ENCODE measurements at places on chromosomes 6 and 20.

DNA sequence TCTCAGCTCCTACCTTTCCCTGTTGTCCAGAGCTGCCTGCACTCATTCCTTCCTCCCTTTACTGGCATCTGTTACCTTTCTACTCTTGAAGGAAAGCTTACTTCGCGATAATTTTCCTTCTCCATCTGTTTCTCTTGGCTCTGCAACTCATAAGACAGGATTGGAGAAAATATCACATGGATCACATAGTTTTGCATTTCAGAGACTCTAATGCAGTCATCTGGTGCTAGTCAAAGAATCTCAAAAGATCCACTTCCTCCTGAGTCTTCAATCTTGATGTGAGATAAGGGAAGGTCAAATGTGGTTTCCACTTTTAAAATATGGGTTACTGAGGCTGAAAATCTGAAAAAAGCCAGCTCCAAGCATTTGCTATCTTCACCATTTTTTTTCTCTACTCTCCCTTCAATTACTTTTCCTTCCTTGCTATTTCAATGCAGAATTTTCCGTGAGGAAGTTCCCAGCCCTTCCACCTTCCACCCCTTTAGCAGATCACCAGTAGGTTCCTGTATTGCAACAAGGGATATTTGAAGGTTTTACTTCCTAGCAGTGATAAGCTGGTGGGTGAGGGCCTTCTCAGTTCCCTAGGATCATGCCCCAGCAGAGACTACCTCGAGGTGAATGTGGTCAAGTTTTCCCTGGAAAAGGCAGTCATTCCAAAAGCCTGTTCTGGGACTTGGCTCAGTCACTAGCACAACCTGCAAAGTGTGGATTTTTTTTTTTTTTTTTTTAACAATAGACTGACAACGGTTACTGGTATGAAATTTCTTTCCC is 62.8 kb upstream of the LRRC1 start:
- DNase-seq = no peak

GRCh38 chr6:4971851-4972250 is 32.0 kb downstream of the RPP40 start:
- DNase-seq = no peak

DNA sequence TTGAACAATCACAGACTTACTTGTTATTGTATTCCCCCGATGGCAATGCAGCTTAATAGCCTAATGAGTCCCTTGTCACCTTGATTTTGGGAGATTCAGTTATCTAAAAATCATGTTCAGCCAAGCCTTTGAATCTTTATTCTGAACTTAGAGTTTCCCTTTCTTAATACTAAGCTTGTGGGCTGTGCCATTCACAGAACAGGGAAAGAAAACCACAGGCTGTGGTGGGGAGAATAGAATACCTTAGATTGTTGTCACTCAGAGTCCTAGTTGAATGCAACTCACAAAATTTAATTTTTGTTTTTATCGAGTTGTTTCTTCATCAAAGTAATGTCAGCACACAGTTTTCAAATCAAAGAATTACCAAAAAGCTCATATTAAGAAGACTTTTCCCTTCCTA is 37.4 kb downstream of the RFPL4B start:
- no peak for DNase-seq

DNA sequence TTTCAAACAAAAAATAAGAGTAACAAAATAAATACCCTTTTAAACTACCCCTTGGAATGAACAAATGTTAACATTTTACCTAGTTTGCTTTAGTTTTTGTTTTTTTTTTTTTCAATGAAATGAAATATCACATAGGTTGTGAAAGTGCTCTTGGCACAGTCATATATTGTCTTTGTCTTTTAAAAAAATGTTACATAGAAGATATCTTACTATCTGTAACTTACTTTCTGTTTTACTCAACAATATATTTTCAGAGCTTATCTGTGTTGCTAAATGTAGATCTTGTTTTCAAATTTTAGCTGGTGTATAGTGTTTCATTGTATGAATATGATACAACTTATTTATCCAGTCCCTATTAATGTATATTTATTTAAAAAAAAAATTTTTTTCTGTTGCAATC is 8.6 kb downstream of the CEP57L1 start:
- no peak for DNase-seq

- peak; percentile 16 for DNase-seq
Measured at GRCh38 chr6:132354517-132355167, 46.6 kb downstream of the MOXD1 start.

GRCh38 chr6:15213838-15214400 is 31.9 kb upstream of the JARID2 start:
- DNase-seq = no peak

- no peak for DNase-seq
Measured at GRCh38 chr6:48101290-48101689, 9.7 kb downstream of the PTCHD4 start.

- no peak for DNase-seq
Measured at GRCh38 chr20:63124782-63125580, 91.0 kb downstream of the YTHDF1 start.

DNA sequence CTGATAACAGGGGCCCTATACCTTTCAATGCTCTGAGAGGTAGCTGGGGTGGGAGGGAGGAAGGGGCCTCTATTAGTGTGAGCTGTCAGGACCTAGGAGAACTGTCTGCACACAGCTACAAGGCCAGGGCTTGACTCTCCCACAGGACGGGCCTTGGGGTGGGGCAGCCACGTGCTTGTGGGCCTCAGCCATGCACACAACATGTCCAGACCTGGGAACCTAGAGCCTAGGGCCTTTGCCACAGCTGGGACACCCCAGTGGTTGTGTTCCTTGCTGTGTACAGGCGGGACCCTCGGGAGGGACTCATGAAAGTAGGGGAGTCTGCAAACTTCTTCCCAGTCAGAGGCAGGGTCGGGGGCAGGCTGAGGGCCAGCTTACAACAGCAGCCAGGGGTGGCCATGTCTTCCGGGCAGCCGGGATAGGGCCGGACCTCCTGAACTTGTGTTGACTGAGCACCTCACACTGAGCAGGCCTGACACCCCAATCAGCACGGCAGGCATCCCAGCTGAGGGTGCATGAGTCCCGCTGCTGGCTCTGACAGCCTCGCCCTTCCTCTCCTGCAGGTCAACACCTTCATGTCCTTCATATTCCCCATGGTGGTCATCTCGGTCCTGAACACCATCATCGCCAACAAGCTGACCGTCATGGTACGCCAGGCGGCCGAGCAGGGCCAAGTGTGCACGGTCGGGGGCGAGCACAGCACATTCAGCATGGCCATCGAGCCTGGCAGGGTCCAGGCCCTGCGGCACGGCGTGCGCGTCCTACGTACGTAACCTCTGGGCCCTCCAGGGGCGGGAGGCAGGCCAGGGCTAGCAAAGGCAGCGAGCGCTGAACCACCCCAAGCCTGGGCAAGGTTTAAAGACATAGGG is 41.9 kb upstream of the MRGBP start:
- DNase-seq = no peak

DNA sequence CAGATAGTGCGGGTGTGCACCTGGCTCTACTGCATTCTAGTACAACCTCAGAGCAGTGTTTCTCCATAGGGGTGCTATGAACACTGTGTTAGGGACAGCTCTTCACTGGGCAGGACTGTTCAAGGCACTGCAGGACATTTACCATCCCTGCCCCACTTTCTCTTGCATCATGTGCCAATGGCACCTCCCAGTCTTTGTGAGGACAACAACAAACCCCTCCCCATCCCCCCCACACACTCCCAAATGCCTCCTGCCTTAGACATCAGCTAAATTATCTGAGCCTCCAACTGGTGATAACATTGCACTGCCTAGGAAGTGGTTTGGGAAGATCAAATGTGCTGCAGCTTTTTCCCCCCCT is 98.9 kb downstream of the FYN start:
- no peak for DNase-seq

DNA sequence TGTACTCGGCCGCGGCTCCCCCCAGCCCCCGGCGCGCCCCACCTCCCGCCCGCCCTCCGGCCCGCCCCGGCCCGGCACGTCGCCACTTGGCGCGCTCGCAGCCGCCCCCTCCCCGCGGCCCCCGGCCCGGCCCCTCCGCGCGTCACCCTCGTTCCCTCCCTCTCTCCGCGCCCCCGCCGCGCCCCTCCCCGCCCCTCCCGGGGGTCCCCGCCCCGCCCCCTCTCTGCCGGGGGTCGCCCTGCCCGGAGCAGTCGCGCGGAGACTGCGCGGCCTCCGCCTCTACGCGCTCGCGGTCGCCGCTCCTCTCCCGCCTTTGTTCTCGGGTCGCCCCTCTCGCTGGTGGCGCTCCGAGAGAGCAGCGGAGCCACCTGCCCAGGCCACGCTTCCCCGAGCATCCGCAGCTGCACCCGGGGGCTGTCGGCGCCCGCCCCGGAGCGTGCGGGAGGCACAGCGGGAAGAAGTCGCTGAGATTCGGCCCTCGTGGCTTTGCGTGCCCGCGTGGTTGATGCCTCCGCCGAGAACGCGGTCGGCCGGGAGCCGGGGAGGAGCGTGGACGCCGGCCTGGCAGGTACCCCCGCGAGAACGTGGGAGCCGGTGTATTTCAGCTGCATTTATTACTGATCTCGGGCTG is at the start of gene PHF10:
PHF10 (minus strand) TSS at position 7 of the 631 bp plus-strand sequence. CDS start 569 bp downstream, outside the sequence.
- DNase-seq = no peak

DNA sequence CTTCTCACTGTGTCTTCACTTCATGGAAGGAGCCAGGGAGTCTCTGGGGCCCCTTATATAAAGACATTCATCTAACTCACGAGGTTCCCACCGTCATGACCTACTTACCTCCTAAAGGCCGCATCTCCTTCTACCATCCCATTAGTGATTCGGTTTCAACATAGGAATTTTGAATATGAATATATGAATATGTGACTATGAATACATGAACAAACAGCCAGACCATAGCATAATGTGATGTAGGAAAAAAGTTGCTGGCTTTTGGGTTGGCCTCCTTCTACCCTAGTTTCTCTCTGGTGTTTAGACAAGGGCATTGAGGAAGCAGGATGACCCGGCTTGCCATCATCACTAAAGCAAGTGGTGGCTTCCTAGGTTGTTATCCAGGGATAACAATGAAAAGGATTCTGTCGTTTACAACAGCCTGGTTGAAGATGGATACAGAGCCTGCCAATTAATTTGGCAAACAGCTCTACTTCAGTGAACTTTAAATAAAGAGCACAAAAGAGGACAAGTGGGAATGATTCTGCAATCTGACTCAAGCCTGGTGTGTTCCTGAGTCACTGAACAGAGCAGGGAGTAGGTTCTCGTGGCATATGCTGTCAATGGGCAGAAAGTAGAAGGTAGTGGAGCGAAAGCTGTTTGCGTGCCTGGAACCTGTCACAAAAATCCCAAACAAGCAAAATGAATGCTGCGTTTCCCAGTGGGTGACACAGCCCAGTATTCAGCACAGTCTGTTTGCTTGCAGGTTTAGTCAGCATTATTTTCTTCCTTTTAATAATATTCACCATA is 44.0 kb upstream of the DOK5 start:
- DNase-seq = no peak

- DNase-seq = no peak
Measured at GRCh38 chr20:32839227-32839981, 19.3 kb upstream of the EFCAB8 start.

GRCh38 chr6:64037427-64037826 is 401.8 kb downstream of the PHF3 start:
- DNase-seq = no peak

DNA sequence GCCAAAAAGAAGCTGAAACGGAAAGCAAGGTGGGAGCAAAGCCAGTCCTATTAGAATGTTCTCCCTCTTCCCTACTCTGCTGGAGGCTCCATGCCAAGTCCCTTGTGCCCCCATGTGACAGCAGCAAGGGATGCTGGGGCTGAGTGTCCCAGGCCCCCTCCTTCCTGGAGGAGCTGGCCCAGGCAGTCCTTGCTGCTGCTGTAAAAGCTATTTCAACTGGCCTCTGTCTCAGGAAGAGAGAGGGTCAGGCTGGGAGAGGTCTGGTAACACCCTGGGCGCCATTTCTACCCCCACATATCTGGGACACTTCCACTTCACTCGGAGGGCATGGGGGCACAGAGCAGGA is 25.0 kb downstream of the TTBK1 start:
- DNase-seq = no peak

DNA sequence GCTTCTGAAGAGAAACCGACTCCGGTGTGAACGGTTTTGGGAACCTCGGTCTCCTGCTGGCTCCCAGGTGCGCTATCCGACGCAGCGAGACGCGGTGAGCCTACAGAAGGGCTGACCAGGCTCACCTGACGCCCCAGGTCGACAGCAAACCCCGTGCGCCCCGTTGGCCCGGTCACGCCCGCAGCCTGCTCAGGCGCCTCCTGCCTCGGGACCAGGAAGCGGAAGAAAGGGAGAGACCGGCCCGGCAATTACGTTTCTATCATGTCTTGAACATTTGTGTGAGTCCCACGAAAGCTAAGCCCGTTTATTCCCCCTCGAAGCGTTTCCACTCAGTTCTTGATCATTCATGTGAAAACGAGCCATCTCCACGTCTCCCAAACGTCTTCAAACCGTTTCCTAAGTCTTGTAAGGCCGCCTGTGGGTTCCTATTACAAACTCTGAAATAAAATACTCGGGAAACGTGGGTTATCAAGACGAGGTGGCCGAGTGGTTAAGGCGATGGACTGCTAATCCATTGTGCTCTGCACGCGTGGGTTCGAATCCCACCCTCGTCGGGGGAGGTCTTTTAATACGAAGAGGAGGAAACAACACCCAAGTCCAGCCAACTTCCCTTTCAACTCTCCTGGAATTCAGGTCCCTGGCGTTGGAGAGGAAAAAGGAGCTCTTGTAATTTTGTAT is 150.5 kb upstream of the PRSS16 start:
- peak; percentile 62 for DNase-seq

DNA sequence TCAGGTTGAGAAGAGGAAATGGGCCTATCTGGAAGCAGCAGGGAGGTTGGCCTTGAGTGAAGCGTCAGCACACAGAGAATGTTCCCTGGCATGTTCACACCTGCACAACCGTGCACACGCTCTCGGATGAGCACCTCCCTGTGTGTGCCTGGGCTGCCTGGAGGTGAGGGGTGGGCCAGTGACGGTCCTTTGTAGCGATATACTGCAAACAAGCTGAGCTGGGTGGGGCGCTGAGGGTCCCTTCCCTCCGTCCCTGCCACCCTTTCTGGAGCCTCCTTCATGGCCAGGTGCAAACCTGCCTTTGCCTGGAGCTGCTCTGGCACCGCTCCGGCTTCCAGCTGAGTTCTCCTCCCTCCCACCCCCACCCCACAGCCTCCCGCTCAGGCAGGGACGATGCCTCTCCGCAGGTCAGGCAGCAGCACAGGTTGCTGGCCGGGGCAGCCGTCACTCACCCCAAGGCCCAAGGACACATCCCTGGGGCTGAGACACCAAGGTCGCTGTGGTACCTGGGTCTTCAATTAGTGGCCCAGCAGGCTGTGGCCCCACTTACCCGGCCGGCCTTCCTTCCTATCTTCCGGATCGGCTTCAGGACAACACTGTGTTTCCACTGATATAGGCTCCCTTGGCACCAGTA is 111.6 kb downstream of the ERMARD start:
- no peak for DNase-seq

- DNase-seq = no peak
Measured at GRCh38 chr20:50885781-50886180, 45.5 kb downstream of the ADNP start.

- DNase-seq = no peak
Measured at GRCh38 chr20:768426-768978, at the start of gene SLC52A3. SLC52A3 (minus strand) TSS chr20:768500; CDS start chr20:765774, 2,726 bp downstream.

Measured in HFF-Myc (cell line).